ENCODE measurements at places on chromosomes 16 and 17. TPM values are rescaled to one million over a fixed set of nuclear protein-coding genes. Genes with fewer than 3 reads are reported as not detected.

The RNU2-1 gene
- total RNA-seq: 9,490 TPM

GRCh38 chr16:80993307-80993706 lies 13.4 kb downstream of the CMC2 start:
- no peak for DNase-seq

DNA sequence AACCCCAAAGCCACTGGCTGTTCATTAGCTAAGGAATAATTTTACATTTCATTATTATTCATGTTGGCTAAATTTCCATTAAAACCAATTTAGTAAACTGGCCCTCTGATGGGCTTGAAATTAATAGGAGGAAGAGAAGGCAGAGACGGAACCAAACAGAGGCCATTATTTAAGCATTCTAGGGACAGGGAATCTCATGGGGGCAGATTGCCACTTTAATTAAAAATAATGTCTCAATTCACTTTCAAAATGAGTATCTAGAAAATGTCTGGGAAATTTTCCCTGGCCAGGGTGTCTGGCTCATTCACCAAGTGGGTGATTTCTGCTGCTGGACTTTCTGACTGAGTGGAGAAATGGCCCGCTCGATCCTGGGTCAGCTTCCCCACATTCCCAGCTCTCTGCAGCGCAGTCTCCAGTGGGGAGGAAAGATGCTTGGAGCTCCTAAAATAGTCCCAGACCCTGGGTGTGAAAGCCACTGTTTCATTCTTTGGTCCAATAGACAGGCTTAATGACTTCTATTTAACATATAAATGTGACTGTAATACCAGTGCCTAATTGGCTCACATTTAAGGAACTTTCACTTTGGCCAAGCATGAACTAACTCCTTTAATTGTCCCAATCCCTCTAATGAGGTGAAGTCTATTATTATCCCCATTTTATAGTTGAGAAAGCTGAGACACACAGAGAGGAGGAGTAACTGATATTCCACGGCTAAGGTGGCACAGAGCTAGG lies 64.3 kb downstream of the IRX6 start:
- no peak for DNase-seq

- DNase-seq: peak; percentile 85
These were observed 12.7 kb downstream of the CYGB start for GRCh38 chr17:76524598-76525512.

The CLTC gene
- total RNA-seq: 126 TPM

DNA sequence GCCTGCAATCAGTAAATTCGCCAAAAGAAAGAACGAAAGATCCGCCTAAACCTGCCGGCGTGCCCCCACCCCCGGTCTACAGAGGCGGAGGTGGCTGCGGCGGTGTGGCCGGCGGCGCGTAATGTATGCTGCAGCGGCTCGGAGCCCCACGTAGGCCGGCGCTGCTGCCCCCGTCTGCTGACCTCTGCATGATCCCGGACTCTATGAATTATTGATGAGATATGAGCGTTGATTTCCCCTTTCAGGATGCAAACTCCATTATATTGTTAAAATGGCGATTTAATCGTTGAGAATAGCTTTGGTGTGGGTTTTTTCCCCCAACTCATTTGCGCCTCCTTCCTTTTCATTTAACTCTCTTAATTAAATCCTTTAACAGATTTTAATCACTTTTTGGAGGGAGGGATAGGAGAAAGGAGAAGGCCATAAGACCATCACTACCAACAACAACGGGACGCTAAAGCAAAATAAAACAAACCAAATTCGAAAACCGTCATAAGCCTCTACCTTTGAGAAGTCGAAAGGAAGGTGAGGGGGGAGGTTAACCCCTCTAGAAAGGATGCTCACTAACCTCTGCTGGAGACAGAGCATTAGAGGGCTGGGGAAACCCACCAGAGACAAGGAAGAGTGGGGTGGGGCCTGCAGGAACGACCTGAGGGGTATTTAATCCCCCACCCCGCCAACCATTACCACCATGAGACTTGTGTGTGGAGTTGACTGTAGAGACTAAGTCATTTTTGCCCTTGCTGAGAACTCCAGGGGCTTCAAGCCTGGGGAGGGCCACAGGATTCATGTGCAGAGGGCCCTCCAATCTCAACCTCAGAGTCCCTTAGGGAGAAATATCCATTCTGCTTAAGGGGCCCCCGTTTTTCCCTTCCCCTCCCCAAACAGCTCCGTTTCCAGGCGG lies 3.4 kb downstream of the HOXB3 start:
- DNase-seq: no peak

- DNase-seq: no peak
These were observed at the start of gene MT3 for GRCh38 chr16:56589141-56590039. Gene MT3 (plus strand): TSS chr16:56589528. CDS start chr16:56589591, 63 bp downstream.

- no peak for DNase-seq
These were observed 36.0 kb upstream of the EMP2 start for GRCh38 chr16:10616419-10616755.

DNA sequence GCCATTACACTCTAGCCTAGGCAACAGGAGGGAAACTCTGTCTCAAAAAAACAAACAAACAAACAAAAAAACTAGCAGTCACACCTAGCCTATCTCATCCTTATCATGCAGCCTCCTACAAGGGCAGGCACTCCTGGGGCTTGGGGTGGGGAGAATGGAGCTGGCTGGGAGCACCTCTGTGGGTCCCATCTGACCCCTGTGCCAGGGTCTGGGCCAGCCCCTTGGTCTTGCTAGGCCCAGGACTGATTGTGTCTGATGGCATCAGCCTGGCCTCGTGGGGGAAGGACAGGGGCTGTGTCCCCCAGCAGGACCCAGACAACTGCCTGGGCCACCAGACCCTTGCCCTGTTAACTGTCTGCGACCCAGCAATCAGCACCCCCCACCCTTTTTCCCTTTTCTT lies 49.8 kb downstream of the SREBF1 start:
- DNase-seq: no peak

GRCh38 chr16:86874141-86874540 lies 295.8 kb downstream of the FOXL1 start:
- DNase-seq: no peak

The KRTAP4-7 gene
- total RNA-seq: not detected

- no peak for DNase-seq
These were observed 12.5 kb downstream of the RPH3AL start for GRCh38 chr17:340074-340473.

The CLEC10A gene
- total RNA-seq: 5.0 TPM

- no peak for DNase-seq
These were observed 12.0 kb downstream of the MYO18A start for GRCh38 chr17:29168079-29168758.

The TP53TG3F gene
- not detected for total RNA-seq

- no peak for DNase-seq
These were observed 6.3 kb upstream of the APRT start for GRCh38 chr16:88817785-88818574.

GRCh38 chr17:56045872-56046271 lies 107.4 kb upstream of the ANKFN1 start:
- no peak for DNase-seq

The KCNJ18 gene
- not detected for total RNA-seq

The PMP22 gene
- total RNA-seq: 183 TPM

GRCh38 chr17:3573246-3574100 lies 15.9 kb upstream of the TRPV3 start:
- DNase-seq: peak; percentile 13

DNA sequence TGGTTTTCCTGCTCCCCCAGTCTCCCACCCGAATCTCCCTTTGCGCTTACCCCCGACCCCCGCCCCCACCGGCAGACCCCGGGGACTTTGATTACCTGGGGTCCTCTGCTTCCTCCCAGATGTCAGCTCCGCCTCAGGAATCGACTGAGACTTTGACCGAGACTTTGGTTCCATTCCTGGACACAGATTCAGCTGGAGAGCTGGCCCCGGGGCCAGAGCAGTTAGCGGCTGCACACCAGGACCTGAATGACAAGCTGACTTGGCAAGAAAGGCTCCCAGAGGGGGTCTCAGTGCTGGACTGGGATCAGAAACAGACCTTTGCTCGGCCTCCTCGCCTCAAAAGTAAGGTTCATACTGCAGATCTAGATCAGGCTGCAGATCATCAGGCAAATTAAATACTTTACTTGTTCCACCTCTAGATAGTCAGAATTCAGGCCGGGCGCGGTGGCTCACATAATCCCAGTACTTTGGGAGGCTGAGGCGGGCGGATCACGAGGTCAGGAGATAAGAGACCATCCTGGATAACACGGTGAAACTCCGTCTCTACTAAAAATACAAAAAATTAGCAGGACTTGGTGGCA lies 60.3 kb upstream of the FBXO47 start:
- DNase-seq: peak; percentile 49

DNA sequence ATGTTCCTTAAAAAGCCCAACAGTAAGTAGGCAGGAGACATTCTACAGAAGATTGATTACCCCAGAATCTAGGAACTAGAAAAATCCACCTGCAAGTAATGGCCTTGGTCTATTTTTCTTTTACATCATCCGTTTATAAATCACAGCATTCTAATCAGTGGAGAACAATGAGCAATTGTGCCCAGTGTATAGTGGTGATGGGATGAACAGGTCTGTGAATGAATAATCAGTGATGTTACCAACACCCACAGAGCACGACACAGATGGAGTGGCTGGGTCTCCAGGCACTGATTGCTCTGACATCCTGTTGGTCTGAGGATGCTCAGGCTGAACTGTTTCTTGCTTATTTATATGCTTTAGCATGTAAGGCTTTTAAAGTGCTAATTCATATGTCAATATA lies 1251.2 kb upstream of the CDH8 start:
- DNase-seq: no peak

DNA sequence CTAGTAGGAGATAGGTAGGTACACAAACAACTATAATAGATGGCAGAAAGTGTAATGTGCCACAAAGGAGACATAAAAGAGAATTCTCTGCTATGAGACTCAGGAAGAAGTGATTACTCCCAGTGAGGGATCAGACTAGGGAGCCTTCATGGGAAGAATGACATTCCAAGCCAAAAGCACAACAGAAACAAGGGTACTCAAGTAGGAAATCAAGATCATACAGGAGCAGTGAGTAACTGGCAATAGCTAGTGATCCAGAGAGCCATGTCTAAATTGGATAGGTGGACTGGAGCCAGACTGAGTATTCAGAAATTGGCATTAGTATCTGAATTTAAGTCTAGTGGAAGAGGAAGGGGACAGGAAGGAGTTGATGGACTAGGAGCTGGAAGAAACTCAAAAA lies 10.7 kb downstream of the RFFL start:
- no peak for DNase-seq

DNA sequence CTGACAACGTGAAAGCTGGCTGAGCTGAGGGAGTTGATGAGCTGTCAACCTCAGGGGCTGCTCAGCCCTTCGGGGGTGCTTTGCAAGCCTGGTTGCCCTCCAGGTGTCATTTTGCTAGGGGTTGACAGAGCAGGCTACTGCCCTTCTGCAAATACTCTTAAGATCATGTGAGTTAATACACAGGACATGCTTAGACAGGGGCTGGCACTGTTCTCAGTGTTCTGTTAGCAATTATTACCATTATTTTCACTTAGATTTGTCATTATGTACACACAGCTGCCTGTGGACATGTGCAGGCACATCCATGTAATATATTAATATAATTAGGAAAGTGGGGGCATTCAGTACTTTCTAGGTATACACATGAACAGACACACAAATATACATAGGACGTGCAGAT lies 554.3 kb upstream of the HSBP1 start:
- DNase-seq: no peak

DNA sequence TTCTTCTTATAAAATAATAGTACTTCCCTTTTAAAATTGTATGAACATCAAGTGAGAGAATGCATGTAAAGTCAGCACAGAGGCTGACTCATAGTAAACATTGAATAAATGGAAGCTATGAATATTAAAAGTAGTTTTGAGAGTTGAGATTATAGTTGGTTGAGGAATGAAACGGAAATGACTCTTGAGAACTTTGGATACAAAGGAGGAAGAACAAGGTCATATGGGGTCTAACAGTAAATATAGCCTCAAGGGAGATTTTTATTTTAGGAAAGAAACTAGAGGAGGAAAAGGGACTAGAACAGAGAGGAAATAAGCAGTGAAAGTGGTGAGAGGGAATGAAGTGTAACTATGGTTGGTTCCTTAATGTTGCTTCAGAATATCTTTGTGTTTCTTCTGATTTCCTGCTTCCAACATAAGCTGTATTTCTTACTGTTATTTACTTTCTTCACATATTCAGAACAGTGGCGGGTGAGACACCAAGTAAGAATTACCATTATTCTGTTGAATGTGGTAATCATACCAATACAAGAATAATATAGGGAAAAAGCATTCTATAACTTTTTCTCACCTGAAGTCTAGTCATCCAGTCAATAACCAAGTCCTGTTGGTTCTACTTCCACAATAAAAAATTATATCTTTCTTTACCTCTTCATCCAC lies 165.1 kb downstream of the CHD9 start:
- no peak for DNase-seq

The MRPS7 gene
- total RNA-seq: 125 TPM

- DNase-seq: no peak
These were observed 7.8 kb upstream of the SLC38A10 start for GRCh38 chr17:81302861-81303333.

DNA sequence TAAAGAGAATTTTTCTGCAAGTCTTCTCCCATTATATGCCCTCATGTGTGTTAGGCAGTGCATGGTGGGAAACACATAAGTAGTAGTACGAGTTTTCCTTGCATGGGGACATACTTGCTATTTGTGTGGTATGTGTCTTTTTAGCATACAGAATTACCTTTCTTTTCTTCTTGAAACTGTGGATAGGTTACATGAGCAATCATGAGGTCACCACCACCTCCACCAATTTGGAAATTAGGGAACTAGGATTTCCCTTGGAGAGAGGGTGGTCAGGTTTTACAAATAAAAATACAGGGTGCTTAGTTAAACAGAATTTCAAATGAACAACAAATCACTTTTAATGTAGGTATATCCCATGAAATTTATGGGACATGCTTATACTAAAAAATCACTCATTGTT lies 16.3 kb upstream of the AMZ2 start:
- no peak for DNase-seq

DNA sequence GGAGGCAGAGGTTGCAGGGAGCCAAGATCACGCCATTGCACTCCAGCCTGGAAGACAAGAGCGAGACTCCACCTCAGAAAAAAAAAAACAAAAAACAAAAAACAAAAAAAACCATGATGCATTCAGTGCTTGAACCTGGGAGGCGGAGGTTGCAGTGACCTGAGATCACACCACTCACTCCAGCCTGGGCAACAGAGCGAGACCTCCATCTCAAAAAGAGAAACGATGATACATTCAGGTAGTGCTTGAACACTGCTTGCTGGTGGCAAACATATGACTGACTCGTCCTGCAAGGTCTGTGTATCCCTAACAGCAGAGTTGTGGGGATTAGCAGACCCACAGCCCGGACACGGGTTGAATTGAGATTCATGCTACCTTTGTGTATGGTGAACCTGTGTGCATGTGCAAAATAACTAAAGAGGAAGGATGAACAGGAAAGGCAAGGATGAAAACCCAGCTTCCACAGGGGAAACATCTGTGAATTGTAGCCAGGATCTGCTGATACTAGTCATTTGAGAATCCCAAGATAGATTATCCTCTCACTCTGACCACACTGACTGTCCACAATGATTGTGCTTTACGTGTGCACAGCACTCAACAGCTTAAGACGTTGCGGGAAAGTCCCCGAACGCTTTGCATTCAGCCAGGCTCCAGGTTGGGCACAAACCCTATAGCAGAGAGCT lies 52.4 kb upstream of the MRPS23 start:
- DNase-seq: no peak

Measured in Right ventricle myocardium superior (tissue), 1 donor.